ENCODE measurements at places on chromosomes 12 and 14. TPM values are rescaled to one million over a fixed set of nuclear protein-coding genes. Genes with fewer than 3 reads are reported as not detected.

Gene KCNA5
- total RNA-seq: not detected

Gene ARHGEF40
- 0.33 TPM for total RNA-seq

Gene KLHL33
- not detected for total RNA-seq

Gene LRTM2
- not detected for total RNA-seq

Gene ETFBKMT
- total RNA-seq: 1.3 TPM

DNA sequence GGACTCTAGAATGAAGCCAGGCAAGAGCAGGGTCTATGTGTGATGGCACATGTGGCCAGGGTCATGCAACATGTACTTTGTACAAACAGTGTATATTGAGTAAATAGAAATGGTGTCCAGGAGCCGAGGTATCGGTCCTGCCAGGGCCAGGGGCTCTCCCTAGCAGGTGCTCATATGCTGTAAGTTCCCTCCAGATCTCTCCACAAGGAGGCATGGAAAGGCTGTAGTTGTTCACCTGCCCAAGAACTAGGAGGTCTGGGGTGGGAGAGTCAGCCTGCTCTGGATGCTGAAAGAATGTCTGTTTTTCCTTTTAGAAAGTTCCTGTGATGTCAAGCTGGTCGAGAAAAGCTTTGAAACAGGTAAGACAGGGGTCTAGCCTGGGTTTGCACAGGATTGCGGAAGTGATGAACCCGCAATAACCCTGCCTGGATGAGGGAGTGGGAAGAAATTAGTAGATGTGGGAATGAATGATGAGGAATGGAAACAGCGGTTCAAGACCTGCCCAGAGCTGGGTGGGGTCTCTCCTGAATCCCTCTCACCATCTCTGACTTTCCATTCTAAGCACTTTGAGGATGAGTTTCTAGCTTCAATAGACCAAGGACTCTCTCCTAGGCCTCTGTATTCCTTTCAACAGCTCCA, 39.6 kb downstream of the DAD1 start:
- DNase-seq: peak; percentile 43

GRCh38 chr12:916240-916639, 33.3 kb downstream of the RAD52 start:
- no peak for DNase-seq

- DNase-seq: no peak
Measured at GRCh38 chr14:37594971-37595808, at the start of the genes FOXA1 and TTC6. Gene FOXA1 (minus strand): TSS chr14:37595249. CDS start chr14:37594972, 277 bp downstream. Gene TTC6 (plus strand): TSS chr14:37595629. CDS start chr14:37622065, 26,436 bp downstream.

DNA sequence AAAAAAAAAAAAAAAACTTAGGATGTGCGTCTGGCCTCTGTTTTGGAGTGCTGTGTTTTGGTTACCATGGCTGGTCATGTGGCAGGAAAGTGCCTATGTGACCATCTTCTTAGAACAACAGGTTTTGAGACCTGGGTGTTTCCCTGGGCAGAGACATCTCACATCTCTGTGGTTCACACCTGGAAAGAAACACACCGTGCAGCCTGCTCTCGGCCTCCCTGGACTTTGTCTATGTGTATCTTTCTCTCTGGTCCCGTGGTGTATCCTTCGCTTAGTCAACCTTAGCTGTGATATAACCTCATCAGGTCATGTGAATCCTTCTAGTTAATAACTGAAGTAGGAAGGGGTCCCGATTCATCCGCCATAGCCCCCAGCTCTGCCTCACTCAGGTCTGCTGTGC, 22.6 kb downstream of the ACADS start:
- no peak for DNase-seq

DNA sequence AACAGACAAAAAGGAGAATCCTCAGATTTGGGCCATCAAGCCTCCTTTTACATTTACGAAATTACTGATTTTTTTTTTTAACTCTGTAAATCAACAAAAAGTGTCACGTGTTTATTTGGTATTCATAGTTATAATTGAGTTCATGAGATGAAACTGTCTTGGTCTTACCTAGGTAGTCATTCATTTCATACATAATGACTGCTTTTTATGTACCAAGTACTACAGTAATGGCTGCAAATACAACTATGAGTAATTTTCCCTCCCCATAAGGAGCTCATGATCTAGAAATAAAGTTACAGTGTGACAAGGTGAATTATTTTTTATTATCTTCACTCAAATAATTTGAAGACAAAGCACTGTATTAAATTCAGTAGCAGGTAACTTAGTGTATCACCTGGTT, 6.4 kb upstream of the TBK1 start:
- DNase-seq: no peak

- DNase-seq: no peak
Measured at GRCh38 chr12:77494296-77494695, 336.4 kb upstream of the NAV3 start.

- no peak for DNase-seq
Measured at GRCh38 chr12:10395390-10395998, 5.7 kb upstream of the KLRK1 start.

DNA sequence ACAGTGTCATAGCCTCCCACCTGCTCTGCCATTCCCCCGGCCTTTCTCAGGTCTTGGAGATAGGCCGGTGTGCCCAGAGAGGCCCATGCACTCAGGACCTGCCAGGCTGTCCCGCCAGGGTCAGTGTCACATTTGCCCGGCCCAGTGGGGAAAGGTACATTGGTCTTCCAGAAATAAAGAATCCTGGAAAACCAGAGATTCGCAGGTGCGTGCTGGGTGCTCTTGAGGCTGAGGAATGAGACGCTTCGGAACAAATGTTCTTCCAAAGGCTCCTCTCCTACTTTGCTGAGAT, 205.8 kb upstream of the RTL1 start:
- no peak for DNase-seq

- DNase-seq: no peak
Measured at GRCh38 chr12:52207895-52208294, 16.1 kb upstream of the KRT80 start.

Data from activated CD4-positive, alpha-beta memory T cell treated with anti-CD3 and anti-CD28 coated beads for 36 hours (primary cell).